ENCODE measurements at places on chromosomes 6 and 20.

DNA sequence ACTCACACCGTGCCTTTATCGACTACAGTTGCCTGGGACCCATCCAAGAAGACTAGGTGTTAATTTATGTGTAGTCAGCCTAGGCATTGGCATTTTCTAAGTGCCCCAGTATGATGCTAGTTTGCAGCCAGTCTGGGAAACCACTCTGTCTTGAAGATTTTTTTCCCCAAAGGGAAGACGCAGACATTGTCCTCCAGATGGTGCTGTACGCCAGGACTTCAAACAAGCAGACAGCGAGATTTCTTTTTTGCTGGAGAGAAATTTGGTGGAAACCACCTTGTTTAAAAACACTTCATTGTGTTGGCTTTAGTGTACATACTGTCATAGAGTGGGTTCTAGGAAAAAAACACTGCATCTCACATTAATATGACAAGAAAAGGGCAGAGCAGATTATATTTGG is 30.0 kb downstream of the ALDH5A1 start:
- no peak for DNase-seq

DNA sequence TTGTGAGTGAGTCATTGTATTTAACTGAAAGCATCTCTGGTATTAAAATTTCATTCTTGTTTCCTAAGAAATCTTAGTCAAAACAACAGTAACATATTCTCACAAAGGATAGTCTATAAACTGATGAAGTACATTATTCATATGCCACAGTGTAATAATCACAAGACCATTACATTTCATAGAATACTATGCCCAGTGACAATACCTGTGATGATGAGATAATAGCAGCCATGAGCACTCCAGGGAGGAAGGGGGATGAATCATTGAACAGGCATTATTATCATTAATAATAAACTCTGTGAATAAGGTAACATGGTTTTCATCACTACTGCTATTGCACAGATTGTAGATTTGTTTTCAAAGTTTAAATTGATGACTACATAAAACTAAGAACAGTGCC is 667.9 kb downstream of the EPM2A start:
- DNase-seq: no peak

DNA sequence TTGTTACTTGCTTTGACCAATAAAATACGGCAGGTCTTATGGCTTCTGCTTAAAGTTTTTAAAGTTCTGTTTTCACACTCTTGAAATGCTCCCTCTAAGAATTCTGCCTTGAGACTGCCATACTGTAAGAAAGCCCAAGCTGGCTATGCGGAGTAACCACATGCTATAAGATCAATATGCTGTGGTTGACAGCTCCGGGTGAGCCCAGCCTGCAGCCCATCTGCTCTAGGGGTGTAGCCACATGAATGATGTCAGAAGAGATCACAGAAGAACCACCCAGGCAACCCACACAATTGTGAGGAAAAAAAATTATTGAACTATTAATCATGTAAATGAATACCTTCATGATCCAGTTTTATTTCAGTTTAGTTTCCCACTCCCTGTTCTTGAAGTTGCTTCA is 26.1 kb upstream of the SH3BGRL2 start:
- no peak for DNase-seq

DNA sequence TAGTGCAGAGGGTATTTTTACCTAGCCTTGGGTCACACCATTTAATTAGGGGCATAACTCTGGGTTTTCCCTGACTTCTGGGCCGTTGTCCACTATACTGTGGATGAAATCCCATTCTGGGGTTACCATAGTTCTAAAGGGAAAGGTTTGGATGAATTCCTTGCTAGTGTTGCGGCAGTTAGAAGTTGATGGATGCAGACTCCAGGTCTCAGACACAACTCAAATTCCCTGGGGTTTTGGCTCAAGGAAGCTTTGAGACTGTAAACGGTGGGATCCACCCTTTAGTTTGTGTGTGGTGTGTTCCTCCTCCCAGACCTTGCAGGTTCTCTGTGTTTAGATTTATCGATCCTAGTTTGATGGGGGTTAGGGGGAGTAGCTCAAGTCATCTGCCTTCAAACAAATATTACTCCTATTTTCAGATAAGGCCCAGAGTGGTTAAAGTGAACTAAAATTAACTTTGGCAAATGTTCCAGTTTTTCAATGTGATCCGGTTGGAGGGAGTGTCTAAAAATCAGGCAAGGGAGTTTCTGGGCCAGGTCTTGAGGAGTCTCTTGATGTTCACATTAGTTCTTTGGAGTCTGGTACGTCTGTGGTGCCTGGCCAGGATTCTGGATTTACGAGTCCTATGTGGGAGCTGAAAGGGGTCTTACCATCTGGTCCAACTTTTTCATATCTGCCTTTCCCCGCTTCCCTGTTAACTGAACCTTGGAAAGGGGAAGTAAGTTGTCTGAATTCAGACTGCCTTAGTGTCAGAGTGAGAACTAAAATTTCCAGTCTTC is 1.5 kb downstream of the RALY start:
- DNase-seq: no peak

DNA sequence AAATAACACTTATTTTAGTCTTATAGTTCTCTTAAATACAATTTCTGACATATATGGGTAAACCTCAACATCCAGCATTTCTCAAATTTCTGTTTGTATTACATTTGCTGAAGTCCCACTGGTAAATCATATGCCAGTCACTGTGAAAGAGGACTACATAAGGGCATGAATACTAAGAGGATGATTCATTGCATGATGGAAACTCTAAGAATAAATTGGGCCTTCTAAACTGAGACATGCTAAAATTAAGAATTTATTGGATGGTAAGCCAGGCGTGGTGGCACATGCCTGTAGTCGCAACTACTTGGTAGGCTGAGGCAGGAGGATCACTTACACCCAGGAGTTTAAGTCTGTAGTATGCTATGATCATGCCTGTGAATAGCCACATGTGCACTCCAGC is 12.1 kb downstream of the DEFB123 start:
- no peak for DNase-seq

DNA sequence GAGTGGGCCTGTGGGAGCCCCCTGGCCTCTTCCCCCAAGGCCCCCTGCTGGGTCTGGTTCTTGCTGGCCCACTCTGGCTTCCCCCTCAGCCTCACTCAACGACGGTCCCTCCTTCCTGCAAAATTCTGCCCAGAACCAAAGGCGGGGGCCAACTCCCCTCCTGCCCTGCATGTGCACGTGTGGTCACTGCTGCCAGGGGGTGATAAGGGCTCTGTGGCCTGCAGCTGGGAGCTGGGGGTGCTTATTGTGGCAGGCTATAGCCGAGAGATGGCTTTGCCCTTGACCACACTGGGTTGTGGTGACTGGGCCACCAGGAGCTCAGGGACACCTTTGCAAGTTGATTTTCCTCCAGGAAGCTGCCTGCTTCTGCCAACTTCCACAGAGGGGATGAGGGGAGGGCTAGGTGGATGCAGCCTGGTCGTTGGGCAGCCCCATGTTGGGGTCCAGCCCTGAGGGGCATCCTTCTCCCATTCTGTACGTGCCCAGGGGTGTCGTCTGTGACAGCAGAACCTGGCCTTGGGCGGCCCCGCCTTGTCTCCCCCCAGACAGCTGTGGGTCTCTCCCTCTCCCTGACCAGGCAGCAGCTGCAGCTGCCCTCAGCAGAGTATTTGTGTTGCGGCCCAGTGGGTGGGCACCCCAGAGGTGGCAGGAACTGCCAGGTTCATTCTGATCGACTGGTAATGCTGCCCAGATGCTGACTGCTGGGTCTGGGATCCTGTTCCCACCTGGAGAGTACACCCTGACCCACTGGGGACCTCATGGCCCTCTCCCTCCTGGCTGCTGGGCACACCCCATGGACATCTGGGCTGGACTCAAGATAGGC is 5.6 kb downstream of the TCEA2 start:
- DNase-seq: no peak

DNA sequence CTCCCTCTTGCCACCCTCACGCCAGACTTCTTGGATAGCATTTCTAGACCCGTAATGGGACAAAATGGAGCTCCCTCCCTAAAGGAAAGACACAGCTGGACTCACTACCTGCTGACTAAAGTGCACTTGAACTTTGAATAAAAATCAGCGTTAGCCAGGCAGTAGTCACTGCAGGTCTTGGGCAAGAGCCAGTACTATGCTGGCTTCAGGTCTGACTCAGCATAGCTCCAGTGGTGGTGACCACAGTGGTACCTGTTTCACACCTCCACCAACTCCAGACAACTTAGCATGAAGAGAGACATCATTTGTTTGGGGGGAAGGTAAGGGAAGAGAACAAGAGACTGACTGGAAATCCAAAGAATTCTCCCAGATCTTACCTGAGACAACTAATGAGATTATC is 906.8 kb downstream of the GRIK2 start:
- no peak for DNase-seq

DNA sequence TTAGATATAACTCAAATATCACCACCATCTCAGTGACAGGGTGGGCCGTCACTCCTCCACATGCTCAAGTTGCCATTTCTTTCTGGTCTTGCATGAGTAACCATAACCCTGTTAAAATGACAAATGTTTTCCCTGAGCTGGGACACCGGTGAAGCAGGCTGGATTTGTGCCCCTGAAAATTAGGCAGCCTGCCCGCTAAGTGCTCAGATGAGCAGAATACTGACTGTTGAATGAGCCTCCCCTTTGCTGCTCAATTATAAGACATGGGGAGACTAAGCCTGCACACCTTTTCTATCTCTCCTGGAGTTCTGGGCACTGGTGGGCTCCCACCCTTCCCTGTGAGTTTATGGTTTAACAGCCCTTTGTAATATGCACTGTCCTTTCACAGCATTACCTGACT is 161.8 kb downstream of the SLC24A3 start:
- no peak for DNase-seq

- DNase-seq: no peak
Measured at GRCh38 chr6:15036690-15037245, 209.1 kb upstream of the JARID2 start.

GRCh38 chr6:89353702-89354392 is 1.3 kb upstream of the UBE2J1 start:
- DNase-seq: no peak

DNA sequence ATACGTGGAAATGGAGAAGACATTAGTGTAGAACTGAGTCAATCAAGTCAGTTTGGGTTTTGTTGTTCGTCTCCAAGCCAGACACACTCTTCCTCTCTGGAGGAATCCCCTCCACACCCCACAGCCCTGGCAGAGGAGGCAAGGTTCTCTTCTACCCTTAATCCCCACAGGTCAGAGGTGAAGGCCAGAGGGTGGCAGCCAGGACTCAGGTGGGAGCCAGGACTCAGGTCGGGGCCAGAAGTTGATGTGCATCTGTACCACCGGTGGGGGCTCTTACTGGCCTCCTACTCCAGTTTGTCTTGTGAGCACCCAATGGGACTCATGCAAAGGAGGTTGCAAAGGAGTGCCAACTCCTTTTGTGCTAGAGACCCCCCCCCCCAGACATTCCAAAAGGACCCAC is 126.4 kb downstream of the TBXT start:
- DNase-seq: no peak

GRCh38 chr6:80441131-80441530 is 334.7 kb downstream of the BCKDHB start:
- DNase-seq: no peak

DNA sequence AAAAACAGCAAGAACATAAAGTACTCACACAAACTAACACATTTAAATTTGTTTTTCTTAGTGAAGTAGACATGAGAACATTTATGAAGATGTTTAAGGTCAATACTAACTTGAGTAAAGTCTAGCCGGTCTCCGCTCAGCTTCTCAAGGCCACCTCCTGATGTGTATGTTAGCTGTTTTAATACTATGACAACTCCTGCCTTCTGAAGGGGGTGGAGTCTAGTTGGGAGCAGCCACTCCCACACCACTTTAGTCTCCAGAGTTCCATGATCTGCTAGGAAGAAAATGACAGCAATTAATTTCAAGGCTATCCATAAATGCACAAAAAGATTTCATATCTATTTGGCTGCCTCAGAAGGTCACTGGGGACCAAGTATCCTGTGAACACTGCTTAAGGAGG is at the start of gene GSTA3:
TSS of gene GSTA3 (minus strand) at position 168 of the 400 bp plus-strand sequence. CDS start 3,864 bp downstream, outside the sequence.
- DNase-seq: no peak

DNA sequence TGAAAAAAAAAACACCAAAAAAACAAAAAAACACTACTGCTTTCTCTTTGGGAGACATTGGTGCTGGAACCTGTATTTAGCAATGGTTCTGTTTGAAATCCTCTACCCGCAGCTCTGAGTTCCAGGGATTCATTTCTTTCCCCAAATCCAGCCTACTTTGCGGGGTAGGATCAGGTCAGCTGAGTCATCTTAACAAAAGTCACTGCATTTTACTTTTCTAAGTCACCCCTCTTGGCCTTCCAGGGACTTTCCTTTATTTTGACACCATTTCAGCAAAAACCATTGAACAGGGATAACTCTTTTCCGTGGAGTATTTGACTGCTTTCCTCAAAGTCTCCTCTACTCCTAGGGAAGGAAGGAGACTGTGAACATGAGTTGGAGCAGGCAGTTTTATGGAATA is 837.6 kb downstream of the MAFB start:
- no peak for DNase-seq

GRCh38 chr6:42978487-42978838 is 518 bp downstream of the PEX6 start:
- no peak for DNase-seq

- DNase-seq: no peak
Measured at GRCh38 chr6:20332441-20333006, 69.2 kb upstream of the E2F3 start.

GRCh38 chr6:138996524-138996923 is 8.5 kb upstream of the REPS1 start:
- no peak for DNase-seq

DNA sequence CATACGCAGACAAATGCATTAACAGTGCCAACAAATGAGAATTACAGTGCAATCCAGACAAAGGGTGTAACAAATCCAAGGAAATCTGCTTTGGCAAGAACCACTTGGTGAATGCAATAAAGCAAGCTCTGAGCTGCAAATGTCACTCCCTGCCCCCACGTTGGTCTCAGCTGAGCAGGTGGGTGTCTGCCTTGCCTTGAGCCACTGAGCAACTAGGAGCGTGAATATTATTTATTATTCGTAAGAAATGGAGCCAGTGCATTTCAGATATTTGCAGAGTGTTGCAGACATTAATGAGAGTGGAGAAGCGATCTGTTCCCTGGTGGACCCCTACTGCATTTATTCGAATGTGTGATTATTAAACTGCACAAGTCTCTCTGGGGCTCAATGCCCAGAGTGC is 36.6 kb upstream of the F13A1 start:
- no peak for DNase-seq

- peak; percentile 41 for DNase-seq
Measured at GRCh38 chr20:62925420-62926228, 681 bp downstream of the DIDO1 start.

GRCh38 chr6:118894425-118895260 is 691 bp downstream of the ASF1A start:
- peak; percentile 58 for DNase-seq

DNA sequence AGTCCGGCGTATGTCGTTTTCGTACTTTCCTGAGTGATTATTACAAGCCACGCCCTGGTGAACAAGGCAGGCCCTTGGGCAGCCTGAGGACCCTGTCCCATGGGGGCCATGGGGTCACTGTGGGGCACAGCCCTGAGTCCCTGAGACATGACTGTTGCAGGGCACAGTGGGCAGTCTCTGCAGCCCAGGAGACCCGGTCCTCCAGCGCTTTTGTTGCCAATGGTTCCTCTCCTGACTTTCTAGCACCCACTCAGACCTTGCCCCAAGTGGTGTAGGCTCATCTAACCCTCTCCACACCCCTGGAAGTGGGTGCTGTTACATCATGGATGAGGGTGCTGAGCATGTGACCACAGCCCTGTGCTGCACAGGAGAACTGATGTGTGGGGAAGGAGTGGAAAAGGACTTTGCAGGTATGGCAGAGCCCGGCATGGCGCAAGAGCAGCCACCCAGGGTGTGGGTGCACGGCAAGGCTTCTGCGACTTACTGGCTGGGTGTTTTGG is 319.5 kb downstream of the TAF4 start:
- DNase-seq: no peak

All from CD4-positive, alpha-beta T cell treated with Interleukin-2 at 100 ng/mL for 4 hours (primary cell).